ENCODE measurements at places on chromosomes 3 and 15.

DNA sequence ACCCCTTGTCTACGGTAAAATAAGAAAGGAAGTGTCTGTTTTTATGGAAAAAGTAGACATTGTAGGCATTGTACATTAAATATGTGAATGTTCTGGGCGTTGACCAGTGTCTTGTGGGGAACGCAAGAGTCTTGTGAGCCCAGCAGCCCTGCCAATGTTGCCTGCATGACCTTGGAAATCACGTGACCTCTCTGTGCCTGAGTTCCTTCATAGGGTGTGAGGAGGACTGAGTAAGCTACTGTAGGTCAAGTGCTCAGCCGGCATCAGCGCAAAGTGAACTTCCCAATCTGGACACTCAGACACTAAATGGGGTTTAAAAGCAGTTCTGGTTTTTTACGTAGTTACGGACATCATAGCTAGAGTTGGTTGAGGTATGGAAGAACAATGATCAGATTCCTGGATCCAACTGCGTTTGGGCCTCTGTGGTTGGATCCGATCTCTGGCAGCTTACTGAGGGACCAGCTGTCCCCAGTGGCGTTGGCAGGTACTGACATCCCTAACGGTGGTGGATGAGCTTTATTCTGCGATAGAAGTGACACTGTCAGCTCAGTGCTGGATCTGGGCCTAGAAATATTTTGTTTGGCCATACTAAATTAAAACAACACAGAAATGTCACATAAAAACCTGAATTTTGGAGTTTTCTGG is 63.8 kb downstream of the SPSB4 start:
- DNase-seq, result no peak

DNA sequence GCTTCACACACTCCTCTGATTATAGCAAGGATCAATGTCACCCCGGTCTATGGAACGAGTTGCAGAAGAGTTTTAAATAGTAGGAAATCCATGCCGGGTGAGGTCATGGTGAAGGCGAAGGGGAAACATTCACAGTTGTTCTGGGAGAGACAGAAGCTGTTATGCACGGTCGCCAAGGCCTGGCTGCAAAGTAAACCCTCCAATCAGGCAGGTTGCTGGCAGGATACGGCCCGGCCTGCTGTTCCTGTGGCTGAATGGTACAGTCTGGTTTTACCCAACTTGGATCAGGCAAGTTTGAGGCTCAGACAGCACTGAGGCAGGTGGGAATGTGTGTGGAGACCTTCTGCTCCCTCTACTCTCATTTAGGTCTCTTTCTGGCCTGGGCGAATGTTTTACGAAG is 45.3 kb upstream of the ATP2B2 start:
- DNase-seq, result no peak

DNA sequence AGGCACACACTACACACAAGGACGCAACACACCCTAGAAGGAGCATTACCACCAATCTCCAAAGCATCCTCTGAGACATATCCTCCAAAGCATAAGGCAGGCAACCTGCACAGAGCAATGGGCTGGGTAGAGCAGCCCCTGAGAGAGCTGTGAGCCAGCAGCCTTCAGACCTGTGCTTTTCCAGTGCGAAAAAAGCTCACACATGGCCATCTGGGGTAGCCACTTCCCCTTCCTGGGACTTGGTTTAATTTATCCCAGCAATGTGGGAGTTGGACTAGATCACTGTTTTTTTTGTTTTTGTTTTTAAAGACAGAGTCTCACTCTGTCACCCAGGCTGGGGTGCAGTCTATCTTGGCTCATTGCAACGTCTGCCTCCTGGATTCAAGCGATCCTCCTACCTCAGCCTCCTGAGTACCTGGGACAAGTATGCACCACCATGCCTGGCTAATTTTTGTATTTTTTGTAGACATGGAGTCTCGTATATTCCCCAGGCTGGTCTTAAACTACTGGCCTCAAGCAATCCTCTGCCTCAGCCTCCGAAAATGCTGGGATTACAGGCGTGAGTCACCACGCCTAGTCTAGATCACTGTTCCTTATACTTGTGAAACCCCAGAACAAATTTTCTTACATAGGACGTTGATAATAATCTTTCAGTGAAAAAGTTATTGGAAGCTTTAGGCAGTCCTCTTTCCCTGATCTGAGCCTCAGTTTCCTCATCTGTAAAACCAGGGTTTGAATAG is 18.9 kb downstream of the PTPN23 start:
- no peak for DNase-seq

- DNase-seq, result no peak
These were observed 27.2 kb downstream of the VEPH1 start for GRCh38 chr3:157475921-157476414.

- no peak for DNase-seq
These were observed 17.3 kb downstream of the FAM174B start for GRCh38 chr15:92638291-92638708.

DNA sequence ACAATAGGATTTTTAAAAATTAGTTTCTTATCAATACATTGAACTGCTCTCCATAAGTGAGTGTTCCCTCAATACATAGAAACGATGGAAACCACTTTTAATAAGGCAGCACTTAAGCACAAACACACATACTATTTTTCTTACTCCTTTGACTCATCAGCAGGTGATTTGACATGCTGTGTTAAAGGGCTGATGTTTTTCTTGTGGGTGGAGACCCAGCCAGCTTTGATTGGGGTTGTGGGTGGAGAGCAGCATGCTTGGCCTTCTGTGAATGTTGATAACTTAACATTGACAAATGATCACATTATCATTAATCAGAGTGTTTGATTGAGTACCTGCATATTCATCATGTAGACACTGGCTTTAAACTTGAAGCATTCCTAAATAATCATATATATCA is 223.0 kb upstream of the DPH6 start:
- no peak for DNase-seq

DNA sequence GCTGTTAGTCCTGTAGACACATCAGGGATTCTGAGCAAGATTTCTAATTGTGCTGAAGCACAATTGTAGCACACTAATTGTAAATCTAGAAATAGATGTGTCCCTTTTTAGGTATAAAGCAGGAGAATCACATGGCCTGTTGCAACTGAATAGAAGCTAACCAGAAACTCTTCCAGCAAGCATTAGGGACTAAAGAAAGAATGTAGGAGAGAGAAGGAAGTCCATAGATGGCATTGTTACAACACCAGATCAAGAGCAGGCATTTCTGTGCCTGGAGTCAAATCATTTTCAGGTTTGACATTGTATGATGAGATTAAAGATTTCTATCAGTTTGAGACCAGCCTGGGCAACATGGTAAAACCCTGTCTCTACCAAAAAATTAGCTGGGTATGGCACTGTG is 27.4 kb downstream of the CALML4 start:
- no peak for DNase-seq

DNA sequence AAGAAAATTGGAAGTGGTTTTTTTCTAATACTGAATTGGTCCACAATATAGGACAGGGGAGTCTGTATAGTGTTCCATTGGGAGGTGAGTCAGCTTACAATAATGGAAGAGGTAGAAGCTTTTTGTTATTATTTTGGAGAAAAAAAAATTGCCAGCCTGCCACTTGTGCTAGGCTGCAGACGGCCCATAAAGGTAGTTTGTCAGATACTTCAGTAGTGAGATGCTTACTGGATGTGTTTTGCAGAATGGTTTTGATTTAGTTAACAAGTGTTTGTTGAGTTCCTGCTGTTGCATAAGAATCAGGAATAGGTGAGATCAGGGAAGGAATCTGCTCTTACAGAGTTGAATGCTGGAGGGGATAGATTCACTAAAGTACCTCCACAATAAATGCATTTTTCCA is 1.0 kb downstream of the DTWD1 start:
- DNase-seq, result no peak

- DNase-seq, result no peak
These were observed 280.3 kb downstream of the XXYLT1 start for GRCh38 chr3:194990454-194991337.

- DNase-seq, result peak; percentile 35
These were observed 167.4 kb downstream of the GAP43 start for GRCh38 chr3:115790759-115791158.

- peak; percentile 61 for DNase-seq
These were observed at the start of gene BDH1 for GRCh38 chr3:197555281-197556261. Gene BDH1 (minus strand): TSS chr3:197555968. CDS start chr3:197546443, 9,525 bp downstream.

GRCh38 chr3:42264399-42265058 is 1.5 kb downstream of the CCK start:
- no peak for DNase-seq

- DNase-seq, result no peak
These were observed 125.6 kb downstream of the P3H2 start for GRCh38 chr3:189995129-189995528.

GRCh38 chr15:35252351-35252865 is 167.3 kb upstream of the NANOGP8 start:
- no peak for DNase-seq

- DNase-seq, result no peak
These were observed 228.5 kb downstream of the ARPP21 start for GRCh38 chr3:35867791-35868190.

- DNase-seq, result no peak
These were observed 9.2 kb upstream of the MST1R start for GRCh38 chr3:49912881-49913281.

- DNase-seq, result no peak
These were observed 12.2 kb upstream of the VIPR1 start for GRCh38 chr3:42490243-42490642.

DNA sequence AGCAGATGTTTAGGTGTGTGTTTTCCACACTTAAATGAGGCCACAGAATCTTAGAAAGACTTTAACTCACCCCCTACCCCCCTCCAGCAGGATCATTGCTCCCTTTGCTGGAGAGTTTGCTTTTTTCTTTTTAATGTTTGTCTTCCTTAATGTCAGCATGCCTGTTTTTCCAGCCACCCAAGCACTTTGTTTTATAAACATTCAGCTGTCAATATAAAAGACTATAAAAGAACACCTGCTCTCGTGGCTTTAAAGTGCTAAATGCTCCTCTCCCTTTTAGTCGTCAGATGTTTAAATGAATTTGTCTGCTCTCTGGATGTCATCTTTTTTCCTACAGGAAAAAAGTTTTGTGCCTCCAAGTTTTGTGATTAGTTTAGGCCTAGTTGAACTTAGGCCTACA is 61.7 kb downstream of the SIDT1 start:
- DNase-seq, result no peak

- DNase-seq, result no peak
These were observed 33.5 kb downstream of the NEDD4 start for GRCh38 chr15:55959744-55960447.

DNA sequence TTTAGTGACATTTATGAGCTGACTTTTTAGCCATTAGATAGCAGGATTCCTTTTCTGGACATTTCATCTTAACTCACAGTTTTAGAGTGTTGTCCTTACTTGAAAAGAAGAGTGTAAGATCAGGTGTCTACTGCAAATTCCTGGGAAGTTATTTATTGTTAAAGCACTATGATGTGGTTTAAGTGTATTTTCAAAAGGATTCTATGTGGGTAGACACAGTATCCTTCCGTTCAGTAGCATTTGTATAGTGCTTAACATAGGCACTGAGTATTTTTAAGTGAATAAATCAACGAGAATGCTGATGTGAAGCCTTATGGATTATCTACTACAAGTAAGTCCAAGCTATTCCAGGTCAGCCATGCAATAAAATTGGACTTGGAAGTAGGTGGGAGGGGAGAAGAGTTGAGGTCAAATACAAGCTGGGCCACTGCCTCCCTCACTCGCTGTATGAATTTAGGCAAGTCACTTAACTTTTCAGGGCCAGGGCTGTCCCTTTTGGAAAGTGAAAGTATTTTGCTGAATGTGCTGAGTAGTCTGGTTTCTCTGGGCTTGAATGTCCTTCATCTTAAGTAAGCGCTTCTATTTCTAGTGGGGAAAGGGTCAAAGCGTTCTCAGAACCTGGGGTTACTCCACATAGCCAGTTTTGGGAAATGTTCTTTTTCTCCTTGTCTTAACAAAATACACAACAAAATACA is 48.6 kb downstream of the GAP43 start:
- no peak for DNase-seq

- DNase-seq, result no peak
These were observed 121.9 kb upstream of the MEF2A start for GRCh38 chr15:99443768-99444446.

- no peak for DNase-seq
These were observed 28.7 kb downstream of the CMTM7 start for GRCh38 chr3:32420126-32421038.

GRCh38 chr3:123688241-123688747 is 103.4 kb upstream of the HACD2 start:
- no peak for DNase-seq

GRCh38 chr15:88717382-88718031 is 78.7 kb downstream of the ISG20 start:
- no peak for DNase-seq

GRCh38 chr15:59896663-59897074 is 107.4 kb upstream of the FOXB1 start:
- no peak for DNase-seq

DNA sequence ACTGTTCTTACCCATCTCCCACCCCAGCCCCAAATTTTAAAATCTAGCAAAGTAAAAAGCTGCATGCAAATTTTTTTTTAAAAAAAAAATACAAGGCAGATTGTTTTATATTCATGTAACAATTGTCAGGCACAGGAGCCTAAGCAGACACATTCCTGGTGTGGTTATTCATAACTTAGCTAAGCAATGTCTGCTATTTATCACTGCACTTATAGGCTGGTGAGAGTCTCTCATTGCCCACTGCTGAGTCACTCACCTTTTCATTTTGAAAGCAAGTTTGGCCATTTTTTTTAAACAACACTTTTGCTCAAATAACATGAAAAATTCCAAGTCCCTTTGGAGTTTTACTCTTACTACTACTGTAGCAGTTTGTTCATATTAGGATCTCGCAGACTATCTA is 413.9 kb downstream of the RBMS3 start:
- no peak for DNase-seq

DNA sequence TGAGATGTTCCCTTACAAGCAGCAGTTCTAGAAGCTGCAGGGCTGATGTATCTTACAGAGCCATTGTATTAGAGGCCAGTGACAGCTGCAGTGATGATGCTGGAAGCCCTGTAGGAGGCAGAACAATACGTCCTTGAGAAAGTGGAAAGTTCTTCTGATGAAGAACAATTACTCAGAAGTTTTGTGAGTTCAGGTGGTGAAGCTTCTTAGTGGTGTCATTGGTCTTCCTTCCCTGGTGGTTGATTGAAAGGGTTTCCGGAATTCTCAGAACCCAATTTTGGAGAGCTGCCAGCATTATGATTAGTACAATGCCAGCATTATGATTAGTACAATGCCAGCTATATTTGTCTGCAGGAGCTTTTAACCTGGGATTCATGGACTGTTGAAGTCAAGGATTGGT is 356.4 kb downstream of the MFSD1 start:
- no peak for DNase-seq

- DNase-seq, result no peak
These were observed 88.7 kb downstream of the ARIH1 start for GRCh38 chr15:72562878-72563277.

- no peak for DNase-seq
These were observed 1.1 kb downstream of the HEG1 start for GRCh38 chr3:125054449-125055329.

GRCh38 chr3:13462822-13463221 is 17.3 kb upstream of the HDAC11 start:
- DNase-seq, result no peak

DNA sequence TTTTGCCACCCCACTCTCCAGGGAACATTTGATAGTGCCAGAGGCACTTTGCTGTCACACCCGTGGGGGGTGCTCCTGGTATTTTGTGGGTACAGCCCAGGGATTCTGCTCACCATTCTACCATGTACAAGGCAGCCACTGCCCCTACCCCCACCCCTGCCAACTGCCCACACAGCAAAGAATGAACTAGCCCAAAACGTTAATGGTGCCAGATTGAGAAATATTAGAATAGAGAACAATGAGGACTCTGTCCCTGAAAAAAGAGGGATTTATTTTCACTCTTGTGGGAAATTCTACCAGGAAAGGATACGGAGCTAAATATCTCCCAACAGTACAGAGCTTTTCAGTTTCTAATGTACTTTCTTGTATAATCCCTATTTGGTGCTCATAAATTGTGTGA is 154.5 kb upstream of the SUCLG2 start:
- DNase-seq, result no peak
